ENCODE measurements at places on chromosomes 2 and 18.

- no peak for DNase-seq
These were observed 44.4 kb downstream of the EXOC6B start for GRCh38 chr2:72781480-72781879.

GRCh38 chr18:22176420-22177326 is 7.3 kb downstream of the GATA6 start:
- DNase-seq = no peak

DNA sequence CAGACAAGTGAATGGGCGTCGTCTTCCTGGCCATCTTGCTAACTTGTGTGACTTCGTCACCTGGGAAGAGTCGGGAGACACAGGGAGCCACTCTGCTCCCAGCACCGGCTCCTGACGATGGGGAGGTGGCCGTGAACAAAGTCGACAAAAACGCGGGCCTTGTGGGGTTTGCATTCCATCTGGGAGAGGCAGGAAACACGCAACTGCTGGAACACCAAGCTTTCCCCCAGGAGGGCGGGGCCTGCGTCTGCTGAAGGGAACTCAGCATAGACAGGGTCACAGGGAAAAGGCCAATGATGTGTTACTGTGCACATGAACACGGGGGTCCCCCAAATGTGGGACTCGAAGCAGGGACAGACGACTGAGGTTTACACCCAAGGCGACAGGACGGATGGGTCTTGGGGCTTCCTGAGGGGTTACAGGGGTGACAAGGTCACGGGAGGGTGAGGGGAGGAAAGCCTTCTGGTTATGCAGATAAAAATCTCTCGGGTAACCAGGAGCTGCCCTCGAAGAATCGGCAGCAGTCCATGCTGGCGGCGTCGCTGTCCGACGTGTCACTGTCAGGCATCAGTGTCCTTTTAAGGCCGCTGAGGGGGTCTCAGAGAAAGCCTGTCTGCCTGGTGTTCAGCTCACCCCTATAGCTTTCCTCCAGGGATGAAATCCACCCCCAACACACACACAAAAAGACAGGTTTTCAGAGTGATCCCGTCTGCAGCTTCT is 28.2 kb upstream of the PRLH start:
- DNase-seq = no peak

GRCh38 chr18:74994502-74995418 is 214.2 kb downstream of the PTGR3 start:
- no peak for DNase-seq

- DNase-seq = no peak
These were observed 293.7 kb downstream of the DYSF start for GRCh38 chr2:71746946-71747501.
